ENCODE measurements at places on chromosomes 7 and 10. TPM values are rescaled to one million over a fixed set of nuclear protein-coding genes. Genes with fewer than 3 reads are reported as not detected.

The TMEM213 gene
- not detected for total RNA-seq

The SPDYE5 gene
- not detected for total RNA-seq

The PDLIM1 gene
- 29.8 TPM for total RNA-seq

The ASIC3 gene
- not detected for total RNA-seq

The ATG9B gene
- not detected for total RNA-seq

The GPR85 gene
- 0.48 TPM for total RNA-seq

The TET1 gene
- total RNA-seq: 0.21 TPM

The PDSS1 gene
- total RNA-seq: 6.6 TPM

The SPAG6 gene
- total RNA-seq: not detected

The BTAF1 gene
- 39.4 TPM for total RNA-seq

Measured in tracheal epithelial cell (primary cell).